ENCODE measurements at places on chromosomes 5 and 9.

DNA sequence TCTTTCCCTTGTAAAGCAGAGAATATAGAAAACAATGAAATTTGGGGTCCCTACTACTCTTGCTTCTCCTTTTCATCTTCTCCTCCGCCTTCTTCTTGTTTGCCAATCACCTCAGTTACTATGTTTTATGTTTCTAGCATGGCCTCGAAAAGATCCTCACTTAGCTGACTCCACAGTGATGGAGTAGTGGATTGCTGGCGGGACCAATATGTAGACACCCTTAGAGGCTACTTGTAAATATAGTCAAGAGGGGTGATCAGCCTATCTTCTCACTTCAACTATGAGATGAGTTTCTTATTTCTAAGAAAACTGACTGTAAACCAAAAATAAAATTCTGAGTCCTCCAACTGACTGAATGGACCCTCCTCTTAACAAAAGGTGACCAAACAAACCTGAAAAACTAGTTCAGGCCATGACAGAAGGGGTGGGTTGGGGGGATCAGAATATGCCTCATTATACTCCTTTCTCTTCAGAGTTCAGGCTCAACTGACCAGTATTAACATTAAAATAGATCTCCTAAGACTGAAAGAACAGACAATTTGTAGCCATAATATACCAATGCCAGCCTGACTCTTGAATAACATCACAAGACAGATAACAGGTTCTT is 829.0 kb downstream of the TLE4 start:
- H3K36me3 ChIP-seq = no peaks in the 10 kb centered on the region
- H3K27ac ChIP-seq = no peak overlapping the region
- no peak overlapping the region for H3K4me3 ChIP-seq
- no peak for DNase-seq
- no peaks in the 10 kb centered on the region for H3K27me3 ChIP-seq
- H3K4me1 ChIP-seq = no peaks in the 10 kb centered on the region

- no peaks in the 10 kb centered on the region for H3K36me3 ChIP-seq
- no peak for DNase-seq
- H3K4me3 ChIP-seq = peak overlapping the region; percentile 11
- no peaks in the 10 kb centered on the region for H3K27me3 ChIP-seq
Observed at GRCh38 chr9:137293482-137294090, 8.5 kb downstream of the NRARP start.

- no peak overlapping the region for H3K4me3 ChIP-seq
- DNase-seq = no peak
- H3K4me1 ChIP-seq = no peaks in the 10 kb centered on the region
- H3K27ac ChIP-seq = no peak overlapping the region
- H3K36me3 ChIP-seq = no peaks in the 10 kb centered on the region
- no peaks in the 10 kb centered on the region for H3K27me3 ChIP-seq
Observed at GRCh38 chr9:101138509-101138908, 110.0 kb downstream of the PLPPR1 start.

DNA sequence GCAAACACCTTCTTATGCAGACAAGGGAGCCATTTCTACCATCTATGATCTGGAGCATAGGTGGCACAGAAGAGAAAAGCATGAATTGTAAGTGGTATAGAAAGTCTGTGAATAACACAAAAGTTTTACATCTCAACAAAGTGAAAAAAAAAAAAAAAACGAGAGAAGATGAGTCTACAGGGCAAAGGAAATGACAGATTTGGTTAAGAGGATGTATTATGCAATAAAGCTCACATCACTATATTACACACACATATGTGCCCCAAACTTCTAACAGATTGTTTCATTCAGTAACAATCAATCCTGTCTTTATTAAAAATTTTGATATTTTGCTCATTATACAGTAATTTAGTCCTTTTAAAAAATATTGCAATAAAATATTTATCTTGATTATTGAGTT is 49.8 kb downstream of the CERT1 start:
- H3K27me3 ChIP-seq = no peaks in the 10 kb centered on the region
- DNase-seq = no peak
- peaks cover 75% of the 10 kb centered on the region for H3K4me1 ChIP-seq
- H3K27ac ChIP-seq = no peak overlapping the region
- no peak overlapping the region for H3K4me3 ChIP-seq
- H3K36me3 ChIP-seq = no peaks in the 10 kb centered on the region

DNA sequence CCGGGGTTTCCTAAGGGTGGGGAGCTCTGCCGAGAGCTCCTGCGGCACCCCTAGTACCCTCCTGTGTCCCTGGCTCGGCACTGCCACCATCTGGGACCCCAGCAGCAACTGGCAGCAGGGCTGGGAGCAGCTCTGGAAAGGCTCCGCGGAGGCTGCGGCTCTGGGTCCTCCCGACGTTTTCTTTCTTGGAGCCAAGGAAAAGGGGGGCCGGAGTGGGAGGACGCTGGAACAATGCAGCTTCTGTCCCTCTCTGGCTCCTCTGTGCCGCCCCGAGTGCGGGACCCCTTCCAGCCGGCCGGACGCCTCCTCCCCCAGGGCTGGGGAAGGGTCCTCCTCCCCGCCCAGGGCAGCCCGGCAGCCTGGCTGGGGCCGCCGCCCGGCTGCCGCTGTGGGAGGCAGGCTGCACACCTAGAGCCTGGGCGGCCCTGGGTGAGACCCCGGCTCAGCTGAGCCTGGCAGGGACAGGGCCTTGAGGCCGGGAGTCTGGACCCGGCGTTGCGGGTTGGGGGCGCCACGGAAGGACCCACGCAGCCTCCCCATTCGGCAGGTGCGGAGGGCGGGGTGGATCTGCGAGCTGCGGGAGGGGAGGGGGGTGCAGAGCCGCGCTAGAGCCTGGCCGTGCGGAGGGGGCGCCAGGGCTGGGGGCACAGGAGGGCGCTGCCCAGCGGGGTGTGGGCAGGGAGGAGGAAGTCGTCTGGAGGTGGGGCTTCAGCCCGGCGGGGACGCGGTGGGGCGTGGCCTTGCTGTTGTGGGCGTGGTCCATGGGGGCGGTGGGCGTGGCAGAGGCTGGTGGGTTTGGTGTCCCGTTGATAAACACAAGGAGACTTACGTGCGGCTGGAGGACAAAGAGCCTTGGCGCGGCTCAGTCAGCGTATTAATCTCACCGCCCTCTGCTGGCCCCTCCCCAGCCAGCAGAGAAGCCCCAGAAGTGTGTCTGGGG is 15.1 kb downstream of the GPSM1 start:
- H3K4me3 ChIP-seq = peak overlapping the region; percentile 37
- no peaks in the 10 kb centered on the region for H3K36me3 ChIP-seq
- peaks cover 25% of the 10 kb centered on the region for H3K4me1 ChIP-seq
- H3K27me3 ChIP-seq = no peaks in the 10 kb centered on the region

GRCh38 chr5:56179442-56179841 is 53.7 kb downstream of the ANKRD55 start:
- peaks cover 12% of the 10 kb centered on the region for H3K4me1 ChIP-seq
- H3K36me3 ChIP-seq = no peaks in the 10 kb centered on the region
- no peak overlapping the region for H3K4me3 ChIP-seq
- DNase-seq = no peak
- H3K27me3 ChIP-seq = no peaks in the 10 kb centered on the region
- no peak overlapping the region for H3K27ac ChIP-seq

GRCh38 chr9:93683331-93684134 is 107.1 kb downstream of the PHF2 start:
- no peaks in the 10 kb centered on the region for H3K27me3 ChIP-seq
- no peak for DNase-seq
- H3K27ac ChIP-seq = no peak overlapping the region
- H3K4me3 ChIP-seq = no peak overlapping the region
- H3K4me1 ChIP-seq = no peaks in the 10 kb centered on the region

DNA sequence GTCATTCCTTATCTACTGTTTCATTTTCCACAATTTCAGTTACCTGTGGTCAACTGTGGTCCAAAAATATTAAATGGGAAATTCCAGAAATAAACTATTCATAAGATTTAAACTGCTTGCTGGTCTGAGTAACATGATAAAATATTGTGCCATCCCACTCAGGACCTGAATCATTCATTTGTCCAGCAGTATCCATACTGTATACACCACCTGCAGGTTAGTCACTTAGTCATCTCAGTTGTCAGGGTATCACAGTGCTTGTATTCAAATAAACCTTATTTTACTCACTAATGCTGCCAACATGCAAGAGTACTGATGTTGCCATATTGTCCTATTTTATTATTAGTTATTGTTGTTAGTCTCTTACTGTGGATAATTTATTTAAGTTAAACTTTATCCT is 139.7 kb downstream of the FBXO4 start:
- no peak for DNase-seq
- H3K27me3 ChIP-seq = no peaks in the 10 kb centered on the region
- no peak overlapping the region for H3K27ac ChIP-seq
- H3K36me3 ChIP-seq = no peaks in the 10 kb centered on the region
- H3K4me1 ChIP-seq = no peaks in the 10 kb centered on the region

DNA sequence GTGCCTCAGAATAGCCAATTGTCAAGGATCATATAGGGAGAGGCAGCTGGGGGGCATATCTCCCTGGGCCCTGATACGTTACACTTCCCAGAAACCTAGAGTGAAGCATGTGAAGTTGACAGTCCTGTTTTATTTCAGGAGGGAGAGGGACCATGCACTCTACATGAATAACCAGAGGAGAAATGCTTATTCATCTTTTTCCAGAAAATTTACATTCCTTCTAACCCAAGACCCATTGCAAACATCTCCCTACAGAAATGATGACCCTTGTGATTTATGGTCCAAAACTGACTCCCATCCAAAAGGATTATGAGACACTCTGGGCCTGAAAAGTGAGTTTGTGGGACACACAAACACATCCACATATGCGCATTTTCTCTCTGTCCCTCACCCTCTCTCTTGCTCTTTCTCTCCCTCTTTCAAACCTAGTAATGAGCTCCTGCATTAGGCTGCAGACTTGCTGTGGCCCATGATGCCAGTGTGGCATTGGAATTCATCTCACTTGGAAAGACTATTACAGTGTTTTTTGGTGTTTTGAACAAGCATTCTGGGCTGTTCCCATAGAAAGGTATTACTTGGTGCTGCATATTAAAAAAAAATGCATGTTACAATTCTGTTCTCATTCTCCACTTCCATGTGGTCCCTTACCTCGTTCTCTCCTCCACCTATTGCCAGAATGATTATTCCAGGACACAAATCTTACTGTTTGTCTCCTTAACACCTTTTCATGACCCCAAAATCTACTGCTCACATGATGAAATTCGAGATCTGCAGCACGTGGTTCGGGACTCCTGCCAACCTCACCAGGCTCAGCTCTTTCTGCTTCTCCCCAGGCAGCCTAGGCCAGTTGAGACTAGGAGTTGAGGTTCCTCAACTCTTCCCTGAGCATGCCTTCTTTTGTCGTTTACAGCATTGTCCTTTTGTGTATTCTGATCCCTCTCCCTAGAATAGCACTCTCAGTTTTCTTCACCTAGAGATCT is 451.3 kb upstream of the KLF4 start:
- H3K27ac ChIP-seq = no peak overlapping the region
- no peaks in the 10 kb centered on the region for H3K36me3 ChIP-seq
- no peaks in the 10 kb centered on the region for H3K27me3 ChIP-seq
- no peaks in the 10 kb centered on the region for H3K4me1 ChIP-seq
- no peak for DNase-seq

DNA sequence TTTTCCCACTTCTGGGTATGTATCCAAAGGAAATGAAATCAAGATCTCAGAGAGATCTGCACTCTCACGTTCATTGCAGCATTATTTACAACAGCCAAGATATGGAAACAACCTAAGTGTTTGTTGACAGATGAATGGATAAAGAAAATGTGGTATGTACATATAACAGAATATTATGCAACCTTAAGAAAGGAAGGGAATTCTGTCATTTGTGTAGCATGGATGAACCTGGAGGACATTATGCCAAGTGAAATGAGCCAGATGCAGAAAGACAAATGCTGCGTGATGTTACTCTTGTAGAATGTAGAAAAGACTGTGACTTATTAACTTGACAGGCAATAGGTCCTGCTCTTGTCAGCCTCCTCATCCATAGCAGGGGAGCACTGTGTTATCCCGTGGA is 31.4 kb downstream of the PPARGC1B start:
- peaks cover 7% of the 10 kb centered on the region for H3K36me3 ChIP-seq
- DNase-seq = no peak
- H3K27ac ChIP-seq = no peak overlapping the region
- H3K27me3 ChIP-seq = no peaks in the 10 kb centered on the region

DNA sequence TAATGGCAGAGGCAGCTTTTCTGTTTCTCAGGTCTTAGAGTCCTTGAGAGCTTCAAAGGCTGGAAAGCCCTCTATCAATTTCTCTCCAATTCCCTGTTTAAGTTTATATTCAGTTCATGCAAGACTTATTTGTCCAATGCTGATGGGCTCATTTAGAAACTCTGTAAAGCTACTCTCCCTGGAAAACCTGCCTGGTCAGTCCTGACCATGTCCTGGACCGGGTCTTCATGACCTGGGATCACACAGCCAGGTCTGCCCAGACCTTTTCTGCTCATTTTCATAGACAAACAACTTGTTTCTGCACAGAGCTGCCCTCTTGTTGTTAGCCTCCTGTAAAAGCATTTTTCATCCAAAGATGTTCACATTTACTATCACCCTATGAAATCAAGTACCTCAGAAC is 85.4 kb upstream of the TBCA start:
- no peaks in the 10 kb centered on the region for H3K27me3 ChIP-seq
- H3K36me3 ChIP-seq = no peaks in the 10 kb centered on the region
- DNase-seq = no peak
- no peak overlapping the region for H3K27ac ChIP-seq
- no peak overlapping the region for H3K4me3 ChIP-seq
- H3K4me1 ChIP-seq = no peaks in the 10 kb centered on the region

- H3K27ac ChIP-seq = no peak overlapping the region
- H3K4me3 ChIP-seq = no peak overlapping the region
- DNase-seq = no peak
- H3K4me1 ChIP-seq = peaks cover 9% of the 10 kb centered on the region
- no peaks in the 10 kb centered on the region for H3K27me3 ChIP-seq
Observed at GRCh38 chr9:13431222-13431536, 151.7 kb upstream of the MPDZ start.

DNA sequence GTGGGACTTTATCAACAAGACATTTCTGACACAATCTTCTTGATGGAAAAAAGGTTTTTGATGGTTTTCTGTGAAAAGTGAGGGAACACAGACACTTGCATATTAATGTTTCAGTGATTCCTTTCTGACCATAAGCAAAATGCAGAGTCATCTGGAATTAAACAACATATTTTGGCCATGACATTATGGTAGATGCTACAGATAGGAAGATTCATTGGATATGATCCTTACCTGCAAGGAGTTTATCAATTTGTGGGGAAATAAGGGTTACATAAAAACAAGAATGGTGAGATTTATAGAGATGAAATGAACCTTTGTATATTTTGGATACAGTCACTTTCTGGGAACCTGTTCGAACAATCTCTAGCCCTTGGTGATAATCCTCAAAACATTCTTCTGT is 155.3 kb upstream of the GNA14 start:
- no peak for DNase-seq
- H3K27ac ChIP-seq = no peak overlapping the region
- peaks cover 44% of the 10 kb centered on the region for H3K4me1 ChIP-seq
- H3K36me3 ChIP-seq = no peaks in the 10 kb centered on the region
- H3K4me3 ChIP-seq = no peak overlapping the region

- H3K4me3 ChIP-seq = no peak overlapping the region
- no peak for DNase-seq
- H3K27ac ChIP-seq = peak overlapping the region; percentile 44
- H3K27me3 ChIP-seq = no peaks in the 10 kb centered on the region
Observed at GRCh38 chr5:56319526-56320181, 86.5 kb upstream of the ANKRD55 start.

Measured in esophagus squamous epithelium (tissue), 5 donors.